CD4-positive, alpha-beta T cell treated with Interleukin-6 at 100 ng/mL for 8 hours (primary cell): ENCODE measurements at places on chromosomes 5 and 9.

- no peak for DNase-seq
These were observed 108.0 kb downstream of the FBXO38 start for GRCh38 chr5:148491793-148492184.

- no peak for DNase-seq
These were observed 2.7 kb upstream of the PHPT1 start for GRCh38 chr9:136846376-136847087.

- DNase-seq: no peak
These were observed 3.0 kb downstream of the RECK start for GRCh38 chr9:36039696-36040095.

DNA sequence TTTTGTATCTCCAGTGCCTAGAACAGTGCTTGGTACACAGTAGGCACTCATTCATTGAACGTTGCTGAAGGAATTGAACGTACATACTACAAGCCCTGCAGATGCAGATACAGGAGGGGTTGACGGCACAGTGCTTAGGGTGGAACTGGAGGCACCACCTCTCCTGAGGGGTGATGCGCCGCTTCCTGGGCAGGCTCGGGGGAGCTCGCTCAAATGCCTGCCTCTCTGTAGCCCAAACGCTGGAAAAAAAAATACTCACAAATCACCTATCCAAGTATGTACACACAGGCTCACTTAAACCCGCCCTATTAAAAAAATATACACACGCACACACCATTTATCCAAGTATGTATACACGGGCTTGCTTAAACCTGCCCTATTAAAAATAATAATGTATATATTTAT is 536 bp upstream of the COMMD10 start:
- DNase-seq: peak; percentile 12

DNA sequence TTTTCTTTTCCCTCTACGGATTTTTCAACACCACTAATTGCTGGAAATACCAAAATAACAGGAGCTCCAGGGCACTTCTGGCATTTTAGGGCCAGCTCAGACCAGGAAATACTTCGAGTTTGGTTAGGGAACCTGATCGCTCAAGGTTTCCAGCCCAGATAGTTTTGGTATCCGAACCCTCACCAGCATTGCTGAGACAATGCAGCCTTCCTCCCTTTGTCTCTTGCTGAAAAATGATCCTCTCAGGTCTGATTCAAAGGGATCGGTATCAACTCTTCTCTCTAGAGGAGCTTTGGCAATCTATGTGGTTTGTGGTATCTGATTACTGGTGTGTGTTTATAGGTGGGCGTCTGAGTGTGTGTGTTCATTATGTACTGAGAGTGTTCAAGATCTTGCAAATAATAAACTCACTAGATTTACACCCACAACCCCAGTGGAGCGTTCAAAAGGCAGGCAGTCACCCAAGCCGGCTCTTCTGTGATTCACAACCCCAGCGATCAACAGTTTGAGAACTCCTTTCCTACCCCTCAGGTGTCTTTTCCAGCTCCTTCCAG is 122.8 kb upstream of the EGFLAM start:
- no peak for DNase-seq

GRCh38 chr5:131279204-131279603 is 15.4 kb downstream of the CDC42SE2 start:
- no peak for DNase-seq

- no peak for DNase-seq
These were observed 158.0 kb downstream of the DMRT2 start for GRCh38 chr9:1208157-1208556.

- DNase-seq: no peak
These were observed 1584.4 kb downstream of the EFNA5 start for GRCh38 chr5:106086352-106086751.

- DNase-seq: no peak
These were observed 25.0 kb downstream of the CEP120 start for GRCh38 chr5:123398058-123398733.

DNA sequence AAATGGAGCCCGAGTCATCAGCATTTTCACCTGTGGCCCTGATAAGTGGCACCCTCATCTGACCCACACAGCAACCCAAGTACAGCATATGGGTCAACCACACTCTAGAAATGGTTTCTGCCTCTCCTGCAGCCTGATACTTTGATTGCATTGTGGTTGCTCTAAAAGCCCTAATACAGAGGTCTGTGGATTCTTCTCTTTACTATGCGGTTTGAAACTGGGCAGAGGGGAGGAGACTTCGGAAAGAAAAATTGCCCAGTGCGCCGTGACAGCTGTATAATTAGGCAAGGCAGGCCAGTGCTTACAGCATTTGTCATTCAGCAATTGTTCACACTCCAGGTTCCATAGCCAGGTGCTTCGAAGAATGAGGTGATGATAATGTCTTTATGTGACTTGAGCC is 361.0 kb downstream of the NFIB start:
- DNase-seq: no peak

DNA sequence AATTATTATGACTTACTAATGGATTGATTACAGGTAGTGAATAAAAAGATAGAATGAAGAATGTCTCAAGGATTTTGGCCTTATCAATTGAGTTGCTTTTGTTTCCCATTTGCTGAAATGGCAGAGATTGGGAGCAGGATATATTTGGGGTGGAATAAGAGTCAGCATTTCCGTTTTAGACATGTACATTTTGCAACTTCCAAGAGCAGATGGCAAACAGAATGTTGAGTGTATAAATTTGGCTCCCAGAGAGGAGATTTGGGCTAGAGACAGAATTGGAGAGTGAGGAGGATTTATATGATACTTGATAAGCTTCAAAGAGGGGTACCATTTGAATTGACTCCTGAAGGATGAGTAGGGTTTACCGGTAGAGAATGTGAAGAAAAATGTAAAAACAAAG is 437.9 kb upstream of the PAPPA start:
- DNase-seq: no peak

DNA sequence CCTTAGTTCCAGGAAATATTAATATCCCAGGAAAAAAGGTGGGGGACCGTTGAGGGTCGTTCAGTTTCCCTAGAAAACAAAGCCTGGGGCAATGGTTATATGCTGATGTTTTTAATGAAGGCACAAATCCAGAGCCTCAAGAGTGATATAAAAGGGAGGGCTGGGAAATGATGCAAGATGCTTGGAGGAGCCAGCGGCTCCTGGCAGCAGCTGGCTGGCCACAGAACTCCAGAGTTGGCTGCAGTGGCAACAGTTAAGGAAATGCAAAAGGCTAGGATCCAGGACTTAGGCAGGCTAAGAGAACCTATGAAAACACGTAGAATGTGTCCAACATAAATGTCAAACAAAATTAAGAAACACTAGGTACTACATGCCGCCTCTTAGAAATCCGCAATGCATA is 31.0 kb upstream of the B4GALT1 start:
- DNase-seq: no peak

GRCh38 chr9:114606597-114607207 is 4.4 kb upstream of the TMEM268 start:
- no peak for DNase-seq

- DNase-seq: no peak
These were observed 13.6 kb downstream of the TCF7 start for GRCh38 chr5:134127988-134128647.

DNA sequence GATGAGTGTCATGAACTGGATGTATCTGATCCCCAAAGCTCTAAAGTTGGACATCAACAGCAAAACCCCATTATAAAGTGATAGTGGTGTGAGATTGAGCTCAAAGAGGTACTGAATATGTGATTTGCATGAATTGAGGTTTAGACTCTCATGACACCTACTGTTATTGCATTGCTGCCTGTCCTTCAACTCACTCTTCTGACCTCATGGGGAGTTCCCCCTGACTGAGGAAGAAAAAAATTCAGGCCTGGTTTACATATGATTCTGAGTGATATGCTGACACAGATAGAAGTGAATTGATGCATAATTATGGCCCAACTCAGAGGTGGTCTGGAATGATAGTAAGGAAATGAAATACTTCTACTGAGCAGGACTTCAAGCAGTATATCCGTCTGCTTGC is 76.2 kb upstream of the CHD1 start:
- no peak for DNase-seq

GRCh38 chr9:101462558-101462957 is 27.0 kb upstream of the ALDOB start:
- no peak for DNase-seq

DNA sequence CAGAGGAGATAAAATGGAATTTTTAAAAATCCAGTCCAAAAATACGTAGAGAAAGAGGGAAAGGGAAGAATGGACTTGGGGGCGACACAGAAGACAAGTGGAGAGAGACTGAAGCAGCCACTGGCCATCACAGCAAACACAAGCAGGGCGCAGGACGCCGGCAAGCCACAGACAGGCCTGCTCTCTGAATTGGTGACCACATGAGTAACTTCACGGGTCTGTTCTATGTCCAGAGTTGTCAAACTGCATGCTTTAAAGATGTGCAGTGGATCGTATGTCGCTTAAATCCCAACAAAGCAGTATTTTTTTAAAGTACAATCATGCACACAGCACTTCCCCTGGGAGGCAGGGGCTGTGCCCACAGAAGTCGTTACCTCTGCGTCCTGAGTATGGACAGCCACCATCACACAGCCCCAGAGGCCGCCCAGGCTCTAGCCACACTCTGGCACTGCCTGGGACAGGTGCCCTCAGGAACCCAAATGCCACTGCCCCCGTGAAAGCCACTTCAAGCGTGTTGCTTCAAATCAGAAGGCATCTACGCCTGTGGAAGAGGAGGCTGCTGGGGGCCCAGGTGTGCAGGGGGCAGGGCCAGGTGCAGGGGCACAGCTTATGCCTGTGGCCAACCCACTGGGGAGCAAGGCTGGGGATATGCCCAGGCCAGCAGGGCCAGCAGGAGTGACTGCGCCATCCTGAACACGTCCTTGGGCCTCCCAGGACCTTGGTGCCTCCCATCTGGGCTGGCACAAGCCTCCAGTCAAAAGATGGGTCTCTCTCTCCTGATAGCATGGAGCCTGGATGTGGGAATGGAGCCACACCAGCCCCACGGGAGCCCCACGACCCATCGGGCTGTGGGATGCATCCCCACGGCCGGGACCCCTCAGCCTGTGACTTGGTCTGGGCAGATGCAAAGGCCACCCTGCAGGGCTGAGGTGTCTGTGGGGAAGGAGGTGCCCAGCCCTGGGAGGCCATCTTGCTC is 5.9 kb upstream of the LRRC14B start:
- DNase-seq: no peak

GRCh38 chr5:180287404-180287803 is 4.5 kb downstream of the MAPK9 start:
- DNase-seq: no peak

GRCh38 chr5:179608131-179608581 is 15.3 kb downstream of the HNRNPH1 start:
- peak; percentile 60 for DNase-seq

GRCh38 chr9:123883634-123884033 is 46.3 kb downstream of the DENND1A start:
- DNase-seq: no peak

GRCh38 chr9:133103987-133104505 is 17.0 kb downstream of the RALGDS start:
- DNase-seq: no peak

GRCh38 chr5:94849821-94850736 is 231.6 kb downstream of the SLF1 start:
- DNase-seq: peak; percentile 23

DNA sequence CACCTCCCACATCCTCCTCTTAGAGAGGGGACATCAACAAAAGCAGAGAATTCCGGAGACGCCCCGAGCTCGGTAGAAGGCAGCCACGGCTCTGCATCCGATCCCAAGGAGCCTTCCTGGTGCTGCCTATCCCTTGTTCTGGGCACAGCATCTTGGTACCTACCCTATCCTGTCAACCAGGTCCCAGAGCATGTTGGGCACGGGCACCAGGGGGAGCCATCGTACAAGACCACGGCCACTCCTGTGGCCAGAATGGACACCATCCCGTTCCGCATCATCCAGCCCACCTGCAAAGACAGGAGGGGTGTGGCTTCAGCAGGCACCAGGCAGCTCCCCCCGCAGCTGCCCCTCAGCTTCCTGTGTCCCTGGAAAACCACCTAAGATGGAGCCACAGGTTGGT is 62.7 kb upstream of the ZNF354A start:
- DNase-seq: no peak

- DNase-seq: no peak
These were observed 59.6 kb downstream of the BARX1 start for GRCh38 chr9:93895535-93895934.

DNA sequence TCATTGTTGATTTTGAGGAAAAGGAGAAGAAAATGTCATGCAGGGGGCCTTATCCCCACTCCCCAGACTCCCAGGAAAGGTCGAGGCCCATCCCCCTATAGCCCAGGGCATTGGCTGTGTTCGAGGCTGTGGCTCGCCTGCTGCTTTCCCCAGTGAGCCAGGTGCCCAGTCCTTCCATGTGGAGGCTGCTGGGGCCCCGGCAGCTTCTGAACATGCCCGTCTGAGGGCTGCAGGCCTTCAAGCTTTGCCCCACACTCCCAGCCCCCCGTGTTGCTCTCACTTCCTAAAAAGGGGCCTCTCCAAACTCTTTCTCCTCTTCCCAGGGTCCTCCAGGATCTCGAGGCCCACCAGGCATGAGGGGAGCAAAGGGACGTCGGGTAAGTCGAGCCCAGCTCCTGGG is 64.7 kb upstream of the ORM1 start:
- no peak for DNase-seq

- DNase-seq: no peak
These were observed 3.6 kb downstream of the PAEP start for GRCh38 chr9:135565141-135565628.

DNA sequence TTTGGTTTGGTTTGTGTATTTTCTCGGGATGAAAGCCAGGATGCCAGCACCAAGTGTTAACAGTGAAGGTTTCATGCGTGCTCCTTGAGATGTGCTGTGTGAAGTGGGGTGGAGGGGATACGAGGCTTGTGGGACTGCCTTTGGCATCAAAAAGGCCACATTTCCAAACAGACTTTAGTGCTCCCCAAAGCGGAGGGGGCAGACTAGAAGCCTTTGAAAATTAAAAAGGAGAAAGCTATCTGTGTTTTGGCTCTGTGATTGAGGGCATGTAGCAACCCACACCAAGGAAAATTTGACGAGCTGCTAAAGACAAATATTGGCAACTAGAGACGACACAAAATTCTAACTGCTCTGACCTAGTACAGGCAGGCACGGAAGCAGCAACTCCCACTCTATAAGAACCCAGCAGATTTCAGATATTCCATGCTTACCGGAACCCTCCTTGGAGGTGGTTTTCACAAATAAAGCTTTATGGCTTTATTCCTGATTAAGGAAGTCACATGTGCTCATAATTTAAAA is 154.5 kb downstream of the ARSB start:
- no peak for DNase-seq

DNA sequence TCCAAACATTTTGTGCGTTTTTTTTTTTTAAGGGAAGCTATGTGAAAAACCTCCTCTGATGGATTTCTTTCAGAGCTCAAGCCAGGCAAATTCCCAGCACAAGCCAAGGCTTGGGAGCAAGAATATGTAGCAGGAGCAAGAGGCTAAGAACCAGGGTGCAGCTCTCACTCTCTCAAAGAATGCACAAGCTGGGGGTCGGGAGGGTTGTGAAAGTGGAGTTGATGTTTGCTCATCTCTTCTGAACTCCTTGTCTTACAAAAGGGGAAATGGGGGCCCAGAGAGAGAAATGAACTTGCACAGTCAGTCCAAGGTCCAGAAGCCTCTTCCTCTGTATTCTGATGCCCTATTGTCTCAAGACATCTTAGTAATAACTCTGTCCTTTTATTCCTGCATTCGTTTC is 7.7 kb upstream of the TRAF1 start:
- no peak for DNase-seq
